ENCODE measurements at places on chromosomes 2 and 18. TPM values are rescaled to one million over a fixed set of nuclear protein-coding genes. Genes with fewer than 3 reads are reported as not detected.
A peak's percentile ranks its signal among the peaks of the same experiment; 100 is the strongest.

- DNase-seq, result no peak
These were observed 920.8 kb downstream of the ERBB4 start for GRCh38 chr2:211617803-211618202.

DNA sequence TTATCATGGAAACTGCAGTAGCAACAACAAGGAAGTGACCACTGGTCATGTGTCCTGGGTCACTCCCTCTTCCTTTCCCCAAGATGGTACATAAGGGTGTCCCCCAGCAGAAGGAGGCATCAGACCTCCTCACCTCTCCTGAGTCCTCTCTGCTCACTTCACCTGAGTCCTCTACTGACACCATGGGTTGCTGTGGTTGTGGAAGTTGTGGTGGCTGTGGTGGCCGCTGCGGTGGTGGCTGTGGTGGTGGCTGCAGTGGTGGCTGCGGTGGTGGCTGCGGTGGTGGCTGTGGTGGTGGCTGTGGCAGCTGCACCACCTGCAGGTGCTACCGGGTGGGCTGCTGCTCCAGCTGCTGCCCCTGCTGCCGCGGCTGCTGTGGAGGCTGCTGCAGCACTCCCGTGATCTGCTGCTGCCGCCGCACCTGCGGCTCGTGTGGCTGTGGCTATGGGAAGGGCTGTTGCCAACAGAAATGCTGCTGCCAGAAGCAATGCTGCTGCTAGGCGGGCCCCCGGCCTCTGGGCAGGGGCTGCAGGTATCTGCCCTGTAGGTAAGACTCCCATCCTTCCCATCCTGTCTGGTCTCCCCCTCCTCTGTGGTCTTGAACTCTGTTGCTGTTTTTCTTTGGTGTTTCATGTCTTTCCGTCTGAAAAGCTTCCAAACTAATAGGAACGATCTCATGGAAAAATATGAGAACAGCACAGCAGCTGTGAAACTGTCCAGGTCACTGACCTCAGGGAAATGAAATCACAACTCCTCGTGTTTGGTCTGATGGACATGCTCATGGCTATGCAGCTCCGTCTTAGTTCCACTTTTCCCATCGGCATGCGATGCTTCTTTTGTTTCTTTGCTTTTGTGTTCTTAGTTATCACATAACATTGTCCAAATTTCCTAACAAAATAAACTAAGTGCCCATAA is at the start of gene SCYGR4:
SCYGR4 (plus strand) TSS at position 183 of the 915 bp plus-strand sequence; CDS start at position 183, 0 bp downstream.
- no peak for DNase-seq

DNA sequence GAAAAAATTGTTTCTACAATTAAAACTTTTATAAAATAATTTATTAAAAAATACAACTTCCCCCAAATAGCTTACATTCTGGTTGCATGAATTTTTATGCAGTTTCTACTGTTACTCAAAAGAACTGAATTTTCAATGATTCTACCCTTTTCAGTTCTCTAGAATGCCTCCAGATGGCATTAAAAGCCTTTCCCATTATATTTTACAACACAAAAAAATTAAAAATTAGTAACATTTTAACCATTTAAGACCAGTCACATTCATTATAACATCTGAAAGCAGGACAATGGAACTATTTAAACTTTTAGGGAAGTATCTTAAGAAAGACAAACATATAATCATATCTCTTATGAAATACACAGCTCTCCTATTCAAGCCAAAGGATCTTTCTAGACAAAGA is 236.0 kb upstream of the REV1 start:
- DNase-seq, result no peak

- DNase-seq, result no peak
These were observed 24.5 kb downstream of the RTTN start for GRCh38 chr18:70181015-70181414.

DNA sequence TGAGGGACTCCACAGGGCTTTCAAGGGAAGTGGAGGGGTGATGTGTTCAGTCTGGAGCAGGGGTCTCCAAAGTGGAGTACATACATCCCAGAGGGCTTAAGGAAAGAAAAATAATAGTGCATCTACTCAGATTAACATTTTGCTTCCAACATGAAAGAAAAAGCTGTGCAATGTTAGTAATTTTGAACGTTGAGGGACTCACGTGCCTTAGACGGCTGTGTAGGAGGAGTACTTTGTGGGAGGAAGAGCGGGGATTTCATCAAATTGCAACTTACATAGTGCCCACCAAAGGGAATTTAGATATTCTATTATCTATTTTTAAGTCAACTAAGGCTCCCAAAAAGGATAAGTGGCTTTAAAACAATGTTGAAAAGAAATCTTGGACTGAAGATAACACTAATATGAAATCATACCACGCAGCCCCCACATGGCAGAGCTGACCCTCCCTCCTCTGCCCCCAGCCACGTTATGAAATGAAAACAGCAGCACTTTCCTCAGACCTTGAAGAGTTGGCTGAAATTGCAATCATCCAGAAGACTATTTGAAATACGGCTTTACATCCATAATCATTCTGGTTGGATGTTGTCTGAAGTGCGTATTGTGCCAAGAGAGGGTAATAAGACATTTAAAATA is 42.9 kb downstream of the MEX3C start:
- no peak for DNase-seq

DNA sequence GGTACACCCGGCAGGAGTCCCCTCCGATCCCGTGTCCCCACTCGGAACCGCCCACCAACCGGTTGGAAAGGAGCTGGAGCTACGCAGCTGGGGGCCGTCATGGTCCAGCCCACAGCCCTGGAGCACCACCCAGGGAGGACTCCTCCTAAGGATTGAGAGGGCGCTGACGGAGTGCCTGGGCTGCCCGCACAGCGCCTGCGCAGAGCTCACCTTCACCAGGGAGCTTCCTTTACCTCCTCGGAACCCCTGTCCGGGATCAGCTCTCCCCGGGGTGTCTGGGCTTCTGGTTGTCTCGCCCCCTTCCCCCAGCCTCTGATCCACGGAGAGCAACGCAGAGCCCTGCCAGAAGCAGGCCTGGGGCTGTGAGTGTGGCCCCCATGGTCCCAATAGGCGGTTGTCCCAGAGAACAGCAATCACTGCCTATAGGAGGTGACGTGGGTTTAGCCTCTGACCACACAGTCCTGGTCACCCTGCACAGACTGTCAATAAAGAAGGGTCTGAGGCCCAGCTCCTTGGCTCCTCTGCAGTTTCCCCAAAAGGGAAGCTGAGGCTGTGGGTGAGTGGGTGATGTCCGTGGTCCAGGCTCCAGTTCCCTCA is 14.6 kb downstream of the ALPG start:
- peak; percentile 85 for DNase-seq

DNA sequence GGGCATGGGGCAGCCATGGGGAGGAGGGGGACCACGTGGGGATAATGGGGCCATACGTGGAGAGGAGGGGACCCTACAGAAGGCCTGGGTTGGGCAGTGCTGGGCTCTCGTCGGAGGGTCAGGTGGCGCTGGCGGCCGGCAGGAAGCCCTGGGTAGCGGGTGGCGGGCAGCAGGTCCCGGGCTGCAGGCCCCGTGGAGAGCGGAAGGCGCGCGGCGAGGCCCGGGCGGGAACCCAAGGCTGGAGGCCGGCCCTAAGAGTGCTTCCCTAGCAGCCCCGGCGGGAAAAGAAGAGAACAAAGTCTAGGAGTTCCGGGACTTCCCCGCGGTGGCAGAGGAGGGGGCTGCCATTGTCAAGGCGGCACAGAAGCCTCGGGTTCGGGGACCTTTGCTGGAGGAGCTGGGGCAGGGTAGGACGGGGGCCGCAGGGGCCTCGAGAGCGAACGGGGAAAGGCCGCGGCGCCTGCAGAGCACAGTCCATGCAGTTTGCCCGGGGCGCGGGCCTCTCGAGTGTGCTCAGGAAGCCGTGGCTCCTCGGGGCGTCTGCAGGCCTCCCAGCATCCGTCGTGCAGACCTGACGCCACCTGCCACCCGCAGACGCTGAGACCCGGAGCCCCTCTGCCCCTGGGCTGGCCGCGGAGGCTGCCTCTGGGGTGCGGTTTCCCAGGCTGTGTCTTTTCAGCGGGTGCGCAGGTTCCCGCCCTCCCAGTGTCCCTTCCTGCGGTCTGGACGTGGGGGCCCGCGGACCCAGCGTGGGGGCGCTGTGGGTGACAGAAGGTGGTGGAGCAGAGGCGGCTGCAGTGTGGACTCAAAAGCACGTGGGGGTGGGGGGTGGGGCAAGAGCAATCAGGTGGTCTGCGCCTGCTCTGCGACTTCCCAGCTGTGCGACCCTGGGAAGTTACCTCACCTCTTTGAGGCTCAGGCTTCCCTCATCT is 19.4 kb upstream of the NCL start:
- peak; percentile 76 for DNase-seq

DNA sequence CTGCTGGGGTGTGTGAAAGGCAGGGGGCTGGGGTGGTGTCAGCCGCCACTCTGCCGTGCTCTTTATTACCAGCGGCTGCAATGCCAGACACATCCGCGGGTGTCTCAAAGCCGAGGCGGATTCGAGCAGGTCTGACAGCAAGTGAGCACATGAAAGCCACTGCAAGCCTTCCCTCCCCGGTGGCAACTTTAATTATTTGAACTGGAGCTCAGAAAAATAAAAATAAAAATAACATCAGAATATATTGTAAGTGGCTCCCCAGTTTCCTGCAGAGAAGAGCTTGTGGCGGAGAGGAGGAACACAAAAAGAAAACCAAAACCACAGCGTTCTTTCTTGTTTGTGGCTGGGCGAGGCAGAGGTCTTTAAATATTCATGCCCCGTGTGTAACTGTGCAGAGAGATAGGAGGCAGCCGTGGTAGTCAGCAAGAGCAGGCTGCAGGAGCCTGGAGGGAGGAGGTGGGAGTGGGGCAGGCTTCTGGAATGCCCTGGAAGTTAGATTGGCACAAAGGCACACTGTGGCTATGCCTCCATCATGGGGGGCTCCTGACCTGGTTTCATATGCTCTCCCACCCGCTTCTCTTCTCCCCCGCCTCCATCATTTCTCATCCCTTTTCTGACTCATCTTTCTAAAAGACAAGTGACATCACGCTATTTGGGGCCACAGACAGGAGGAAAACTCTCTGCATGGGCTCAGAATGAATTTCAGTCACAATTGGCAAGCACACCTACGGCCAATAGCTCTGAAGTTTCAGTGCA is 199.8 kb downstream of the CLIP4 start:
- peak; percentile 52 for DNase-seq

DNA sequence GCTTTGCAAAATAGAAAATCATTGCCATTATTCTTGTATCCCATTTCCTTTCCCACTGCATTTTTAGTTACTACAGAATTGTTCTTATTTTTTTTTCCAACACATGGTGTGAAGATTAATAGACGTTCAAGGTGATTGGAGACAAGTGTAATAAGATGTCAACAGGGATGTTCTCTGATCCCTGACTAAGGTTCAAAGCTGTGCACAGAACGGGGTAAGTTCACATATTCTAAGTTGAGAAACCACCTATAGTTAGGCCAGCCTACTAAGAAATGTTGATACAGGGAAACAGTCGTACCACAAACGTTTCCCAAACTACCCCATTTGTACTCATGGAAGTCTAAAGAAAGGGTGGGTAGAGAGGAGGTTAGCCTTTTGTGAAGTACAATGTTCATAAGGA is 6.4 kb upstream of the TMEM17 start:
- DNase-seq, result no peak

Gene CSRNP3
- total RNA-seq, result 4.3 TPM

Gene KCNJ13
- total RNA-seq, result not detected

Gene DOK1
- total RNA-seq, result 6.9 TPM

Gene SERPINB13
- total RNA-seq, result not detected

Data from H7 (cell line).